ENCODE measurements at places on chromosomes 5 and 9.

DNA sequence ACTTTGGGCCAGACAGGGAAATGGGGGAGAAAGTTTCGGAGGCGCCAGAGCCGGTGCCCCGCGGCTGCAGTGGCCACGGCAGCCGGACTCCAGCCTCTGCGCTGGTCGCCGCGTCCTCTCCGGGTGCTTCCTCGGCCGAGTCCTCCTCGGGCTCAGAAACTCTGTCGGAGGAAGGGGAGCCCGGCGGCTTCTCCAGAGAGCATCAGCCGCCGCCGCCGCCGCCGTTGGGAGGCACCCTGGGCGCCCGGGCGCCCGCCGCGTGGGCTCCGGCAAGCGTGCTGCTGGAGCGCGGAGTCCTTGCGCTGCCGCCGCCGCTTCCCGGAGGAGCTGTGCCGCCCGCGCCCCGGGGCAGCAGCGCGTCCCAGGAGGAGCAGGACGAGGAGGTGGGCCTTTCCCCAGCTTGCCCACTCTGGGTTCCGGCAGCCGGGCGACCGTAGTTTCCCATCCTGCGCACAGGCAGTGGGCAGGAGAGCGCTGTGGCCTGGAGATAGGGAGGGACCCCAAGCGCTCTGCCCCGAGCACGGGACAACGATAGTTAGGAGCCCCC is 516 bp downstream of the MAST4 start:
- no peak for DNase-seq

GRCh38 chr9:113461943-113462342 is 1.6 kb upstream of the RGS3 start:
- DNase-seq = no peak

- DNase-seq = no peak
These were observed 70.8 kb upstream of the CDKN2B start for GRCh38 chr9:22079873-22080341.

DNA sequence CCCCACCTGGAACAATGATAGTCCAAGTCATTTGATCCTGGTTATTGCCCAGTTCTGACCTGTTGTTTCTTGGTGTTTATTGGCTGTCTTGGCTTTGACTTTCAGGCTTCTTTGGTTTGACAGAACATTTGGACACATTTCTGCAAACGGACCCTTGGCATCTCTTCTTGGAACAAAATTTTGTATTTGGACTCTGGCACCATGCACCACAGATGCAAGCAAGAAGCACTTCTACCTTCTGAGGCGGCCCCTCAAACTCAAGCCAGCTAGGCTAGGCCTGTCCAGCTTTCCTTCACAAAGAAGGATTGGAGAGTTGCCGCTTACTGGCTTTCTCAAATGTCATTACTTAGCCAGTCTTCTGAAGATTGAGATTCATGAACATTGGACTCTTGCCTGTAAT is 23.1 kb upstream of the FGF10 start:
- no peak for DNase-seq

GRCh38 chr9:37079370-37080164 is 40.8 kb upstream of the ZCCHC7 start:
- peak; percentile 83 for DNase-seq

DNA sequence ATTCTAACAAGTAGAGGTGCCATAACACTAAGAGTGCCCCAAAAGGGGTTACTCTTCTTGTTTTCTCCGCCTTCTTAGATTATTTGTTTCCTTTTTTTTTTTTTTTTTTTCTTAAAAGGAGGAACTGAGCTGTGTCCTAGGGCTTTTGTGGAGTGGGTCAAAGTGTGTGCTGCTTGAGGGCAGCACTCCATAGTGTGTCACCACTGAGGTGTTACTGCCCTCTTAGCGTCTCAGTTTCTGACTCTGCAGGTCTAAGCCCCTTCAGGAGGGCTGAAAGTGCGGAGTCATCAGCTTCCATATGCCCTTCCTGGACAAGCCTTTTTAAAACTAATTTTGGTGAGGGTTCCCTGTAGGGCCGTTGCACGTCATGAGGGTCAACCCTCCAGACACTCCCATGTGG is 12.6 kb upstream of the NANS start:
- DNase-seq = no peak

- no peak for DNase-seq
These were observed 272.1 kb upstream of the CCNG1 start for GRCh38 chr5:163165277-163165676.

DNA sequence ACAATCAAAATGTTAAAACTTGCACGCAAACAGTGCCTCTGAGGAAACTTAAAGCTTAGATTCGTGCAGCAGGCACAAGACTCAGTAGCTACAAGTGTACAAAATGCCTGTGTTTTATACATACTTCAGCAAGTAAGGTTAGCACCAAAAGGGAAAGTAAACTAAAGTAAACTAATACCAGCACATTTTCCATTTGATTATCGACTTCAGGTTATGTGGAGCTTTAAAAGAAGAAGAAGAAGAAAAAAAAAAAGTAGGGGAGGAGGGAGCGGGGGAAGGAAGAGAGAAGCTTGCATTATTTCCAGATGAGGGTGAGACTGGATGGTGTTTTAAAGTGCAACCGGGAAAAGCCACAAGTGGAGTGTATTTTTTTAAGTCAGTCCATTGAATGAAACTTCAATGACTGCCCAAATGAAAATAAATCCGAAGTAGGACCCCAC is 596 bp upstream of the ADAMTS6 start:
- DNase-seq = no peak

GRCh38 chr9:127521919-127522304 is 70.6 kb downstream of the LRSAM1 start:
- DNase-seq = no peak

DNA sequence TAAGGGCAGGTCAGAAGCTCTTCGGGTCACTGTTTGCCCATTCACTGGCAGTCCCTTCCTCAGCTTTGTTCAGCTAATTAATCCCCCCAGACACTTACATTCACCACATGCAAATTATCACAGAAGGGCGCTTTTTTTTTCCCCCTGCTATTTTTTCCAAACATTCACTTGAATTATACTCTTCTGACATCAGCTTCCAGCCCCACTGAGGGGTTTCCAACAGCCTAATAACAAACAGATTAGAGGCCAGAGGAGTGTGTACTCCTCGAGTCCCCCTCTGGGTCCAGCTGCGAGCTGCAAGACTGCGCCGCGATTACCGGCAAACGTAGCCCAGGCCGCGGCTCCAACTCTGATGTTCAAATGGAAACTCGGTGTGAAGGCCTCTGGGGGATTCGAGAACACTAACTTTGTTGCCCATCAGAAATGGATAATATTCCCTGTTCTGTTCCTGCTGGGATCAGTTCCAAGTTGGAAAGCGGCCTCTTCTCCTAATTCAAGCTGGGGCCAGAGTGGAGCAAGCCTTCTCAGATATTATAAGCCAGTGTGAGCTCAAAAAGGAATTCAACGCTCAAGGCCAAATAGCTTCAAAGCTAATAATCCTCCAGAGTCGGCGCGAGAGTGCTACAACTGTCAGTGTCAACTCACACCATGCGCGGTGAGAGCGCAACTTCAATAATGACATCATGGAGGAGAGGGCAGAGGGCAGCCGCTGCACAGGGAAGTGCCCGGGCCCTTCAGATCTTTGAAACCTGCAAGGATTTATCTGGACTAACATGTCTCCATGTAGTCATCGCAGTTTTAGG is 560.8 kb downstream of the BNC2 start:
- no peak for DNase-seq

DNA sequence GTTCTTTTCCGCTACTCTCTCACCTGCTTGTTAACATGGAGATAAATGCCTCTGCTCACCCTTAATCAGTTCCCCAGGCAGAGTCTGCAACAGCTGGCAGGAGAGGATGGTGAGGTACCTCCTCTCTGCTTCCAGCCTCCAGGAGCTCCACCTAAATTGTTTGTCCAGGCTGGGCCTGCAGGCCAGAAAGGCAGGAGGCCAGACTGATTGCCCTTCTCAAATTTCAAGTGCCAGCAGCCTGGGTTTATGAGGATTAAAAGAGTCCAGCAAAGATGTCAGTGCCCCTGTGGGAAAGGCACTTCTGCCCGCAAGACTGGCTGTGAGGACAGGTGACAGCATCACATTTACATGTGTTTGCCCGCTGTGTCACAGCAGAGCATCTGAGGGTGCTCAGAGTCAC is 19.8 kb downstream of the CORO2A start:
- DNase-seq = no peak

DNA sequence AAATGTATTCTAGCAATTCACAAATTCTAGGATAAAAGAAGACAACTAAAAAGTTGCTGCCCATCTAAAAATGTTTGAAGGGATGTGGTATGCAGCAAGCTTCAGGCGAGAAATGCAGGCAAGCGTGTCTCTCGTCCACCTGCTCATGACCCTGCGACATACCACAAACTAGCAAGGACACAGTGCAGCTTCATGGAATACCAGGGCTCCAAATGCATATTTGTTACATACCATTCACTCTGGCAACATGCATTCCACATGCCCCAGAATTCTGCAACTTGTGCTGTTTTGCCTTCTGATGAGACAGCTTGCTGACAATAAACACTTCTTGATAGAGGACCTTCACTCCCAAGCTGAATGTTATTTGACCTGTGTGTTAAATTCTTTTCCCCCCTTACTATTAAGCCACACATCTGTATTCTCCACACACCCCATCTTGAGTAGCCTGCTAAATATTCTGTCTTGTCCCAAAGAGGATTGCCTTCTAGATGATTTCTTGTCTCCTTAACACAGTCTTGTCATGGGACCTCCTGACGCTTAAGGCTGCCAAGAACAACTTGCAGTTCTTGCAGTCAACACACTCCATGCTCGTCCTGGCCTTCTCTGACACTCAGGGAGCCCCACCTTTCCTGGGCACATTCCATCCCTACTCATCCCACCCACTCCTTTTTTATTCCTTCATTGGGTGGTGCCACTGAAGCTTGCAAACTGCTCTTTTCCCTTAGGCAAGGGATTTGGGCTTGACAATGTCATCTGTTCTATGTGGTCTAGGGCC is 340.5 kb downstream of the PIK3R1 start:
- DNase-seq = no peak

DNA sequence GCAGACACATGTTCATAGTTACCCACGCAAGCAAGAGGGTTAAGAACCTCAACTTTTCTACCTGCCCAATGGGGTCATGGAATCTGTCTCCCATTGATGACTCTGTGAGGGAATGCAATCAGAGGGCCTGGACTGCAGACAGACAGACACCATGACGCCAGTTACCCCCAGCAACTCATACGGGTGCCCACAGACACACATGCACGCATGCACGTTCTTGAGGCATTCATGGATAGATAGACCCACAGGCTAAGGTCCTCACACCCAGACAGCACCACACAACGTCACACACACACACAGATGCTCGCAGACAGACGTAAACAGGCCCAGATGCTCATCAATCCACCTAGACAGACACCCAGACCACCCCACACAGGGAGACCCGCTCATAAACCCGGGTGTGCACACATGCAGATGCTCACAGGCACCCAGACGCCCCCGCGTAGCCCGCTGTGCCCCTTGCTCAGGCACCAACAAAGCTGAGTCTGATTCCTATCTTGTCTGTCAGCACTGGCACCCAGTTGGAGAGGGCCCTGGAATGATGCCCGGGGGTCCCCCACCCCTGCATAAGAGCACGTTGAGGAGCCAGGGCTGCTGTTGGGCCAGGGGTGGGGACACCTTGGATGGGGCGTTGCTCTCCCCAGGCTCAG is 23.6 kb downstream of the LHX2 start:
- DNase-seq = no peak

DNA sequence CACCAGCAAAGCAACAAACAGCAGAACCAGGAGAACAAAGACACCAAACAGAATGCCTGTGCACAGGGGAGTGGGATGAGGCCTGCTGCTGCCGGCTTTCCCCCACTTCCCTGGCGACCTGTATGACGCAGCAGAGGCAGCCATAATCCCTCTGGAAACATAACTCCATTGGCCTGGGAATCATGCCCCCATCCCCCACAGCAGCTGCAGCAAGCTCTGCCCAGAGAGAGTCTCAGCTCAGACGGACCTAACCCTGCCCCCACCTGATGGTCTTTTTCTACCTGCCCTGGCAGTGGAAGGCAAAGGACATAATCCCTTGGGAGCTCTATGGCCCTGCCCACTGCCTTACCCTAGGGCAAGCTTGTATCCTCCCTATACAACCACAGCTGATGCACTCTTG is 81.8 kb upstream of the FANCC start:
- DNase-seq = no peak

DNA sequence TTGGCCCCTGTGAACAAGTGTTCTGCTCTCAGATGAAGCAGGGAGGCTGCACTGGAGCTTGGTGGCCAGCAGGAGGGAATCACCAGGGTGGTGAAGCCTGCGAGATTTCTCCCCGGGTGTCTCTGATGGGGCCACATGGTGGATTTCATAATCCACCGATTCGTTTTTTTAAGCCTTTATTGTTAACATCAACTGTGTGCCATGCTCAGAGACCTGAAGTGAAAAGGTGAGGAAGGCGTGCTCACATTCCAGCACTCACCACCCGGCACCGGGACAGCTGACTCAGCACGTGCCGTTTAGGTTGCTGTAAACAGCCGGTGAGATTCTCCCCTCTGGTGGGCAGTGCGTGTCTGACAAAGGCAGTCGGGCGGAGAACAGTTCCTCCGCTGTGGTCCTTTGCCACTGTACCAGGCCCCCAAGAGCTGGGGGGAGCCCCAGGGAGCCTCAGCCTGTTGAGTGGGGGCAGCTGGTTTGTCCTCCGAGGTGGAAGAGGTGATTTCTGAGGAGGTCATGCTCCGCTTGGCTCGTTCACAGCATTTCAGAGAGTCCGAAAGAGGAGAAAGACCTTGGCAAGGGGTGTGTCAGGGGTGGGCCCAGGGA is 12.7 kb upstream of the AHRR start:
- no peak for DNase-seq

- DNase-seq = no peak
These were observed 253.5 kb upstream of the HAPLN1 start for GRCh38 chr5:83973925-83974815.

DNA sequence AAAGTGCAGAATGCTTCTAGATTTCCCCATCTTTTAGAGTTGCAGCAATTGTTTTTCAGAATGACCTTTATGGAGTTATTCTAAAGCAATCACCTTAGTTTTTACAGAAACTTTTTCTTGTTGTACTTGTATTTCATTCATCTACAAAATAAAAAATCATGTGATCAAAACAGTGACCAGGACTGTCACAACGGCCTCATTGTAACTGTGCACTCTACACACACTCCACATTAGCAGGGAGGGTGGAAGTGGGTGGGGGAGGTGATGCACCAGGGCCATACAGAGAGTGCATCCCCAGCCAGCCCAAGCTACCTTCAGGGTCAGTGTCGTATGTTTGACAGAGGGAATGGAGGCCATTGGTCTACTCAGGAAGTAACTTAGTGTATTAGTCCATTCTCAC is 26.9 kb downstream of the EGFLAM start:
- no peak for DNase-seq

Measured in activated T-helper 1 cell treated with anti-CD3 and anti-CD28 coated beads, Interleukin-2, amount 50 U/mL, for 16 hours (primary cell).